T-cell (primary cell): ENCODE measurements at places on chromosomes 5 and 9. TPM values are rescaled to one million over a fixed set of nuclear protein-coding genes. Genes with fewer than 3 reads are reported as not detected.

DNA sequence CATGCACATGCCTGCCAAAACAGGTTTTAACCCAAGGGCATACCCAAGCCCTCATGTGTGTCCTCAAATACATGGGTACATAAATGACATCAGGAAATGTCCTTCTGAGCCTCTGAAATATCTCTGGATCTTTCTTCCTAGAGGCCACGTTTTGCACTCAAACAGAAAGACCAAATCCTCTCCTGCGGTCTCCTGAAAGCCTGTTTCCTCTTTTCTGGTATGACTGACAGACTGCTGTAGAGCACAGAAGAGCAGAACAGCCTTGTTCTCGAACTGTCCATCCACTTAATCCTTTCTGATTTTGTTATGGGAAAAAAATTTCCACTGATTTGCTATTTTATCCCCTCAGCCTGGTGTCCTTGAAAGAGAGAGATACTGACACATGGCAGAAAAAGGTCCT lies 107.2 kb downstream of the ASTN2 start:
- DNase-seq = no peak

- DNase-seq = no peak
These were observed 2.2 kb upstream of the RGS3 start for GRCh38 chr9:113461285-113461684.

Gene MARCOL
- total RNA-seq = not detected

DNA sequence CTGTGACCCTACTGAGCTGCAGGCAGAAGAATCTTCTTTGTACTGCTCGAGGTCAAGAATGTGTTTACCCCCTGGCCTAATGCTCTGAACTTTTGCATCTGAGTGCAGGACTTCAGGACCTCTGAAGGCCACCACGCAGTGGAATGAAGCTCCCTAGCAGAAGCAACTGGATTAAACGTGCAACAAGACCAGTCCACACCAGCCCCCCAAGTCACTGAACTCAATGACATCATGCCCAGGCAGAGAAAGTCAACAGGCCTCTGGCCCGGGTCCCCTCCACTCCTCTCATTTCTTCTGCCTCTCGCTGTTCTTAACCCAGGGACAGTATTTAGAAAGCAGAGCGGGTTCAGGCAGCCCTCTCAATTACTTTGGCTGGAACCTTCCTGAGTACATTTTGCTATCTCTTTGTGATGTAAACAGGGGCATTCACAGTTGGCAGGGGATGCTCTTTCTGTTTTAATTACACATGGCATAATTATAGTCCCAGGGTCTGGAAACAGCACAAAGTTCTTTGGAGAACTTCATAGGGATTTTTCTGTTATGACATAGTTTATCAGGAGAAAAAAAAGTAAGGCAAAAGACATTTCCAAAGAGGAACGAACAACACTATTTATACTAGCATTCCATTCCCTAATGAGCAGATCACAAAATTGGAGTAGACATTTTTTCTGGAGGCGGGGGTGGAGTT lies 108.2 kb upstream of the SPATA31D4 start:
- DNase-seq = no peak

DNA sequence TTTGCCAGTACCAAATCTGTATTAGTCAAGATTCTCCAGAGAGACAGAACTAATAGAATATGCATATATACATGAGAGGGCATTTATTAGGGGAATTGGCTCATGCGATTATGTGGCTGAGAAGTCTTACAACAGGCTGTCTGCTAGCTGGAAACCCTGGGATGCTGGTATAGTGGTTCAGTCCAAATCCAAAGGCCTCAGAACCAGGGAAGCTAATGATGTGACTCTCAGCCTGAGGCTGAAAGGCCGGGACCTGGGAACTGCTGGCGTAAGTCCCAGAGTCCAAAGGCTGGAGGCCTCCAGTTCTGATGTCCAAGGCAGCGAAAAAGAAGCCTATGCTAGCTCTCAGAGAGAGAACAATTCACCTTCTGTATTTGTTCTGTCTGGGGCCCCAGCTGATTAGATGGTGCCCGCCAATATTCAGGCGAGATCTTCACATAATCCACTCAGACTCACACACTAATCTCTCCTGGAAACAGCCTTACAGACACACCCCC lies 84.1 kb downstream of the KIAA1958 start:
- no peak for DNase-seq

- no peak for DNase-seq
These were observed 539.5 kb downstream of the EBF1 start for GRCh38 chr5:158560170-158560569.

Gene PCDHGA9
- 0.15 TPM for total RNA-seq

DNA sequence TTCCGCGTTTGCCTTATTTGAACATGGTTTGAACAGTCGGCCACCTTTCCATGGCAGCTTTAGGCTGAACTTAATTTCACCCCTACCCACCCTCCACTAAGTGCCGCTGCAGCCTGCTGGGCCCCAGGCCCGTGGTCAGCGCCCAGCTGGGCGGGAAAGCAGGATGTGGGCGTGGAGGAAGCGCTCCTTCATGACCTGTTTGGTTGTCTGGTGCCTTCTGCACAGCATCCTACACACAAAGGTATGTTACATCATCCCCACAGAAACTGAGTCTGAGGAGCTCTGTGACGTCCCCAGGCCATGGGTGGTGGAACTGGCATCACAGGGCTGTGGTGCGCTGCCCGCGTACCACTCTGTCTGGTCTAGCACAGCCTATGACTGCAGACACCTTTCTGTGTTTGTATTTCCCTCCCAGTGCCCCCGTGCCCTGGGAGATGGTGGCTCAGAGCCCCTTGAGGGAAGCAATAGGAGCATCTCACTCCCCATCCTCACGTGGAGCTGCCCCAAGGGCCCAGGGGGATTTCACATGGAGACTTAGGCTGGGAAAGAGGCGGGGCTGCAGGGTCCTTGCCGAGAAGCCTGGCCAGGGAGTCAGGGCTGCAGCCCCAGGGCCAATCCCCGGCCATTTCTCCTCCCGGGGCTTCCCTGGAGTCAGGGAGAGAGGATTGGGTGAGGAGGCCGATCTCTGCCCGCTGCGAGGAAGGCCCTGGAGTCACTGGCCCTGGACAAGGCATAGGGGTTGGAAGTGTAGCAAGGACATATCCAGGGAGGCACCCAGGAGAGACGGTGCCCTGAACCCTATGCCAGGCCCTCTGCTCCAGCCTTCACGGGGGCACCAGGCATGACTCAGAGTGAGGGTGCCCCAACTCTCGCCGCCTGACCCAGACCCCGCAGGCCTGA lies 37.5 kb upstream of the SUSD3 start:
- peak; percentile 65 for DNase-seq

- DNase-seq = peak; percentile 40
These were observed 69.8 kb downstream of the ICE1 start for GRCh38 chr5:5492087-5492933.

Gene ACOT12
- total RNA-seq = not detected

Gene ANKRD31
- total RNA-seq = 0.79 TPM

DNA sequence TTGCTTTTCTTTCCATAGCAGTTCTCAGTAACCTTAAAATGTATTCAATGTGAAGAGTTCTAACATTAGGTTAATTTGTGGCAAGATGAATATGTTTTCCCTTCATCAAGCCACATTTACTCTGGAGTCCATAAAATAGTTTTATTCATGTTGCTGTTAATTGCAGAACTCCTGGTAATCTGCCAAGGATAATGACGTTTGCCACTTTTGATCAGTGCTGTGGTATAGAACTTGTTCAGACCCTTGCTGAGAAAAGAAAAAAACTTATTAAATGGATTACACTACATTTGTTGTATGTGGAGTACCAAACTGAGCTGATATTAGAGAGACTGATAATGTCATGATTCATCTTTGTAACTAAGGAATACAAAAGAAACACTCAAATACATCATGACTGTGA lies 212.4 kb upstream of the DMAC1 start:
- DNase-seq = no peak

- DNase-seq = no peak
These were observed 383.4 kb downstream of the ENC1 start for GRCh38 chr5:74257060-74257527.

Gene SOHLH1
- not detected for total RNA-seq

- no peak for DNase-seq
These were observed 597.9 kb upstream of the ADAMTS16 start for GRCh38 chr5:4542145-4542778.

- no peak for DNase-seq
These were observed 61.6 kb upstream of the ERCC6L2 start for GRCh38 chr9:95813923-95814322.

DNA sequence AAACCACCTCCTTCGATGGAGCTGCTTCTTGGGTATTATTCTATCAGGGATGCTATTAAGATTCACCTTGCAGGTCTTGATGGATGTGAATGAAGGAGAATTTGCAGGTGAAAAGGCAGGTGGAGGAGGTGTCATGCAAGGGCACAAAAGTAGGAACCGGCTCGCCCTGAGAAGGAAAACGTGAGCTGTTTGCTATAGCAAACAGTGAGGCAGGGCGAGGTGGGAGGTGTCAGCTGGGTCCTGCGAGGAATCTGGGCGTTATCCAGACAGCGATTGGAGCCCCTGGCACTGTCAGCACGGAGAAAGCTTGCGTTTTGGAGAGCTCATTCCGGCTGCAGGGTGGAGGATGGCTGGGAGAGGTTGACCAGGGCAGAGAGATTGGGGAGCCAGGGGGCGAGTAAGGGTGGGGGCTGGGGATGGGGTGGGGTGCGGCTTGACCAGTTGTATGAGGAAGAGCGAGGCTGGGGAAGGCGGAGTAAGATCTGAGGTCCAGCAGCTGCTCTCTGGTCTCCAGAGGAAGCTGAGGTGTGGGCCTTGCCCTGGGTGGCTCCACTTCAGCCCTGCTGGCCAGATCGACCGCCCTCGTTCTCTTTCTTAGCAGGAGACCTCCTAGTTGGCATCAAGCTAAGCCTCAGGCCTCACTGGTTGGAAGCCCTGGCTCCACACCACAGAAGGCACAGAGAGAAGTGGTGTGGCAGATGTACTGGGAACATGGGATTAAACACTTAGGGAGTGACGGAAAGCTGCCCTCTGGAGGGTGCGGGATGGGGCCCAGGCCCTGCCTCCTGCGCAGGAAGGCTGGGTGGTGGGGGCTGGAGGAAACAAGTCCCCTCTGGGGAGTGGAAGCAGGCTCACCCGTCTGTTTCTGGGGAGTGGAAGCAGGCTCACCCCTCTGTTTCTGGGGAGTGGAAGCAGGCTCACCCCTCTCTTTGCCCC lies 54.7 kb upstream of the NEURL1B start:
- DNase-seq = no peak

GRCh38 chr9:100204796-100205195 lies 105.8 kb downstream of the INVS start:
- DNase-seq = no peak

DNA sequence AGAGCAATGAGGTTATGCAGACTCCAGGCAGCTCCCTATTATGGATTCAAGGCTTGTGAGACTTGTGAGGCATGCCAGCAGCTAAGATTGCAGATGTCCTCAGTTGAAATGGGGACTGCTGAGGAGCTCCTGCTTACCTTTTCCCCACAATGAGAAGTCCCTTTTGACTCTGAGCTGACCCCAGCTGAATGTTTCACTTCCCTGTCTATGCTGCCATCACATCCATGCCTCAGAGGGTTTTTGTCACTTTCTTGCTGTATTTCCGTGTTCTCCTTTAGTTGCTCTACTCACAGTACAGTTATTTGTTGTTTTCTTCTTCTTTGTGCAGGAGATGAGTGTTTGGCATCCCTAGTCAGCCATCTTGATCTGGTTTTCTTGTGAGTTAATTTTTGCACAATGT lies 18.8 kb upstream of the OR2S2 start:
- no peak for DNase-seq

Gene KCNV2
- not detected for total RNA-seq

Gene FYB1
- total RNA-seq = 372 TPM

Gene TSSK1B
- not detected for total RNA-seq

Gene CDKN2B
- 1.4 TPM for total RNA-seq

DNA sequence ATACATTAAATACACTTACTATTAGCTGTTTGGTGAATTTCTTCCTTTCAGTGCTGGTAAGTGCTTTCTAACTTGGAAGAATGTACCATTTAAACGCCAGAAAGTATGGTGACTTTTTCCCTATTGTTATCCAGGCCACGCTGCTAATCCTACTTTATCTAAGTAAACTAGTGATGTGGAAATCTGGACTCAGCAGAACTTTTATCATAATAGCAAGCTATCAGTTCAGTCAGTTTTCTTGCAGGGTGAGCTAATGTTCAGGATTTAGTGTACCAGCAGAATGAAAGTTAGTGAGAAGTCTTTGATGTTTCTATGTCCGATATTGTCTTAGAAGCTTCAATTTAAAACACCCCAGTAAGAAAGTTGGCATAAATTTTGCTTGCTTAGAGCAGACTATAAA lies 72.2 kb downstream of the HSD17B4 start:
- no peak for DNase-seq

GRCh38 chr5:151153766-151154272 lies 3.8 kb downstream of the ANXA6 start:
- no peak for DNase-seq

Gene PLAC8L1
- total RNA-seq = not detected

GRCh38 chr5:161442471-161442870 lies 104.1 kb downstream of the GABRB2 start:
- no peak for DNase-seq

DNA sequence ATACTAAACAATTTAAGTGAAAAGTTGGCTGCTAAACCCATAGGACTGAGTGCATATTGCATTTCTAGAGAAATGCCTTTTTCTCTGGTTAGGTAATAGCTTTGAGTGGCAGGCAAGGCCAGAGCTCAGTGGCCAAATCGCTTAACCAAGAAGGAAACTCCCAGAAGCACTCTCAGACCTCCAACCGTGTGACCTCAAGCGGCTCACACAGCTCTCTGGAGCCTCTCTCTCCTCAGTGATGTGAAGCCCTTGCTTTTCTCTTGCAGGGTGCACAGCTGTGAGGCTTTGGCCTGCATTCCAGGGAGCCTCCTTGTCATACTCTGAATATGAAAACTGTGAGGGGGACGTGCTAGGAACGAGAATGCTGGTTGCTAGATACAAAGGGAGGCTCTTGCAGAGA lies 106.7 kb downstream of the INSYN2B start:
- no peak for DNase-seq

- DNase-seq = no peak
These were observed 56.4 kb downstream of the PFDN1 start for GRCh38 chr5:140246378-140247122.

GRCh38 chr9:89662718-89663613 lies 58.2 kb downstream of the GADD45G start:
- no peak for DNase-seq

- DNase-seq = no peak
These were observed 13.1 kb downstream of the ROPN1L start for GRCh38 chr5:10454591-10455276.

GRCh38 chr9:135248111-135248510 lies 160.6 kb downstream of the OLFM1 start:
- no peak for DNase-seq

Gene FOXD4L6
- total RNA-seq = not detected

Gene IRX1
- not detected for total RNA-seq

- DNase-seq = no peak
These were observed 72.8 kb downstream of the TRIO start for GRCh38 chr5:14215901-14216300.

DNA sequence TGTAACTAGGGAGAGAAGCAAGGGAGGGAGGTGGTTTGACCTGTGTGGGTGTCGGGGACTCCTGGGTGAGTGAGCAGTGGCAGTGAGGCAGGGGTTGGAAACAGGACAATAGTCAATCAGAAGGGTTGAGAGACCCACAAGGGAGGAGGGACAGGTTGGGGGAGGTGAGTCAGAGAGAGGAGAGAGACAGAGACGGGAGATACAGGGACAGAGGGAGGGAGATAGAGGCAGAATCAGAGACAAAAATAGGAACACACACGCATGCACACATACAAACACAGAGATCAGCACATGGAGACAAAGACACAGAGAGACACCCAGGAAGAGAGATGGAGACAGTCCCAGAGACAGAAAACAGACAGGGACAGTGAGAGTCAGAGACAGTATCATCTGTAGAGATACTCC lies 39.3 kb upstream of the PTGS1 start:
- DNase-seq = no peak
